CD4-positive, alpha-beta T cell treated with Interleukin-15 for 4 hours (primary cell): ENCODE measurements at places on chromosomes 5 and 9.

DNA sequence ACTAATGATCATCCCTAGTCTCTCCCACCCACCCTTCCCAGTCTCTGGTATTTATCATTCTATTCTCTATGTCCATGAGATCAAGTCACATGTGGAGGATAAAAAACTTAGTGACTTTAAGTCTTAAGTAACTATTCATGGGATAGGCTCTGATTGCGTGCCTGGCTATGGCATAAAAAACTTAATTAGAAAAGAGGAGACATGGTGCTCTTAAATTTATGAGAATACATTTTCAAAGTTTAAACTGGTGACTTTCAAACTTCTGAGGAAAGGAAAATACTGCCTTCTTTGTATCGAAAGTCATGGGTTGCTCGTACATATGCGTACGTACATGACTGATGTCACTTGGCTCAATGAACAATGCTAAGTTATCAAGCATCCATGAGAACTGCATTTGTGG is 18.2 kb upstream of the TYRP1 start:
- DNase-seq: no peak

GRCh38 chr5:120088412-120088811 is 375.7 kb upstream of the PRR16 start:
- no peak for DNase-seq

GRCh38 chr5:74380193-74380592 is 260.3 kb downstream of the ENC1 start:
- no peak for DNase-seq

DNA sequence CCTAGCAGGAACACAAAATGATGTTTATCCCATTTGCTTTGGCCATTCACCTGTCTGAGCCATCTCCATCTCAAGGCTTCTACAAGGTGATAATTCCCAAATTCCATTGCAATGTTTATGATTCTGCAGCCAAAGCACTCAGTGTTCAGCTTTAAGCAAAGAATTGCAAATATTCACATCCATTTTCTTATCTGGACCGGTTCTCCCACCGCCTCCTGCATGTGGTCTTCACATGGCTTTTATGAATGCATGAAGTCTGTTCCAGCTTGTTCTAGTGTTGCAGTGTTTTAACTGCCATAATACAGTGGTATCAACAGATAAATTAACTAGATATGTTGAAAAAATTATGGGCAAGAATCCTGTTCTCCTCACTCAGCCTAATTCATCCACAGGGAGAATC is 443.0 kb upstream of the KLF4 start:
- DNase-seq: no peak

DNA sequence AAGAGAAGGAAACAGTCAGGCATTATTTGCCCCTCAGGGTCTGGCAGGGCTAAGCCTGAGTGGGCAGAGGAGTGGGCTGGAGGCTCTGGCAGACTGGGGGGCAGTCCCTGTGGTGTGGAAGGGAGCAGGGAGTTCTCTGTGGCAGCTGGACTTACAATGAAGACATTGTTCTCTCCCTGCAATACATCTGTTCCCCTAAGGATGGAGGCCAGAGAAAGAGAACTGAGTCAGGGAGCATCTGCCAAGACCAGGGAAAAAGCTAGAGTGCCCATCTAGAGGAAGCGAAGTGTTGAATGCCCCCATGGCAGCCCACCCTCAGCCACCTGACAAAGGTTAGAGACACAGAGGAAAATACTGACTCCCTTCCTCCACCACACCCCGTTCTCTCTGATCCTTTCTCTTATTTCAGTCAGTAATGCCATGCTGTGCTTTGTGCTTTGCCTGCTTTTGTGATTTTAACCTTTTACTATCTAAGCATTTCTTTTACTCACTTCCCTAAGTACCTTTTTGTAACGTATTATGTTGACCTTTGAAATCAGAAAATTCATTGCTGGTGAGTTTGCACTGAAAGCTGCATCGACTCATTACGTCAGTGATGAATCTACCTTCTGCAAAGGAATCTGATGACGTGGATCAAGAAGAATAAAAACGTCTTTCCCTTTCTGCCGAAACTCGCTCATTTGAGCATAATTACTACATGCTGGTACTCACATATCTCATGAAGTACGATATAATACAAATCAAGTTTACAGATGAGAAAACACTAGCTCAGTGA is 76.0 kb downstream of the ACTL7B start:
- no peak for DNase-seq

GRCh38 chr5:3385991-3386519 is 209.6 kb upstream of the IRX1 start:
- no peak for DNase-seq

DNA sequence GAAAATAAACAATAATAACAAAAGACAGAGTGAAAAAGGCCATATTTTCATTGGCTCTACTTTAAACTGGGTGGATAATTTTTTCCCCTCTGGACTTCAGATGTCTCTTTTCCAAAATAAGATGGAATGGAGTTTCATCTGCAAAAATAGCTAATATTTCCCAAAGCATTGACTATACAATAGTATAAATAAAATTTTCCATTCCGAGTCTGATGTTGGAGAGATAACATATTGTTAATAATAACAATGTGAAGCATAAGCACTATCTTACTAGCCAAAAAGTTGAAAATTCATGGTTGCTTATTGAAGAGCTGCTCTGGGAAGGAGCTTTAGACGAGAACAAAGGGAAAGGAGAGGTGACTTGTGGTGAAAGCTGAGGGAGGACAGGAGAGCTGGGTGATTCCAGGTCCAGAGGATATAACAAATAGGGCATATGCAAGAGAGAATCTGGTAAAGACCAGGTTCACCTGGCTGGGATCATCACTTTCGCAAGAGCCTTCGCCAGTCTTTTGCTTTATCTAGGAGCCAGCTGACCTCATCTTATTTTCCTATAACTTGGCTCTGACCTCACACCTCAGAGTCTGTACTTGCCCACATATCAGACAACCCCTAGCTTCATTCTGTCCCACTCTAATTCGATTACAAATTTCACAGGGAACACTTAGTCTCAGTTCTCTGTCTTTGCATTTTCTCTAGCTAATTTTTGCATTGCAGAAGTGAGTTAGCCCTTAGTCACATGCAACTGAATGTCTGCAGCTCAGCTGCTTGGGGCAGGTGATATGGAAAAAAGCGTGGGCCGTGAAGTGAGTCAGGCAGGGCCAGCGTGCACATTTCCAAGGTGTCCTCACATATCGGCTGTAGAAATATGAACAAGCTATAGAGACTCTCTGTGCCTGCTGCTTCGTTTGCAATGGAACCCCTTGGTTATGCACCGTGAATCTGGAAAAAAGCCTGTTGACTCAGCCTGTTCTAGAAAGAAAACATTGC is 7.6 kb upstream of the ZNF474 start:
- DNase-seq: no peak

DNA sequence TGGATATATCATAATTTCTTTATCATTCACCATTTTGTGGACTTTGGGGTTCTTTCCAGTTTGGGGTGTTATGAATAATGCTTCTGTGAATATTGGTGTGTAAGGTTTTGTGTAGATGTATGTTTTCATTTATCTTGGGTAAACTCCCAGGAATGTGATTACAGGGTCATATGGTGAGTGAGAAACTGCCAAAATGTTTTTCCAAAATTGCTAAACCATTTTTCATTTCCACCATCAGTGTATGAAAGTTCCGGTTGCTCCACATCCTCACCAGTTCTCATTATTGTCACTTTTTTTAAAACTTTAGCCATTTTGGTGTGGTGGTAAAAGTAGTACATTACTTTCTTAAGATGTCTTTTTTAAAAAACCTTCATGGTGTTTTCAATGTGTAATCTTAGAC is 152.9 kb downstream of the NIPBL start:
- no peak for DNase-seq

DNA sequence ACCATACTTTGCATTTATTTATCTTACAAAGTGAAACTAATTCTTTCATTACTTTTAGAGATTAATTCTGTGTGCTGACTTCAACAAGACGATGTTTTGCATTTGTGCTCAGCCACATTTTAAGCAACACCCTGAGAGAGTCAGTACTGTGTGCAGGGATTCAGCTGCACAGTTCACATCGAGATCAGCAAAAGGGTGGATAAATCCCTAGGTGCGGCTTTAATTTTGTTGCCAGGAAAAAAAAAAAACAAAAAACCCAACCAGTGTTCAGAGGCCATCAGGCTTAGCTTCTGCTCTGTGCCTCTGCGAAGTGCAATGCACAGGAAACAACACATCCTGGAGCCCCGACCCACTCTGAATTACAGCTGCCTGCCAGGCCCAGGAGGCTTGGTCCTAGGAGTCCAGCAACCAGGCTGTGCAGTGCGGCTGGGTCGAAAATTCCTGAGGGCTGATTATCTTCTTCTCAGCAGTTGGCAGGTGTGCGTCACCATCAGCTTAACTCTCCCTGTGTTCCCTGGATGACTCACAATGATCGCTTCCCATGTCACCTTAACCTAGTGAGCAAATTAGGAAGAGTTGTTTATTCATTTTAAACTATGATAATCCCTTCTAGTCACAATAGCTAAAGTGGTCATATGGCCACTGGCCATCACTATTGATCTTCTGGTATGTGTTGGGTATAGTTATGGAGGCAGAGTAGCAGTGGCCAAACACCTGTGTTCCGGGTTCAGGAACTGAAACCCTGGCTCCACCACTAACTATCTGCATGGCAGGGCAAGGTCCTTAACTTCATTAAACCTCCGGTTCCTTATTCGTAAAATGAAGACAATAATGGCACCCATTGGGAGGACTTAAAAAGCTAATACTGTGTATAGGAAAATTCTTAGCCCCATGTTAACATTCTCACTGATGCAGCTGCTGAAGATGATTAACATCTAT is 31.2 kb upstream of the NDUFB6 start:
- DNase-seq: no peak

DNA sequence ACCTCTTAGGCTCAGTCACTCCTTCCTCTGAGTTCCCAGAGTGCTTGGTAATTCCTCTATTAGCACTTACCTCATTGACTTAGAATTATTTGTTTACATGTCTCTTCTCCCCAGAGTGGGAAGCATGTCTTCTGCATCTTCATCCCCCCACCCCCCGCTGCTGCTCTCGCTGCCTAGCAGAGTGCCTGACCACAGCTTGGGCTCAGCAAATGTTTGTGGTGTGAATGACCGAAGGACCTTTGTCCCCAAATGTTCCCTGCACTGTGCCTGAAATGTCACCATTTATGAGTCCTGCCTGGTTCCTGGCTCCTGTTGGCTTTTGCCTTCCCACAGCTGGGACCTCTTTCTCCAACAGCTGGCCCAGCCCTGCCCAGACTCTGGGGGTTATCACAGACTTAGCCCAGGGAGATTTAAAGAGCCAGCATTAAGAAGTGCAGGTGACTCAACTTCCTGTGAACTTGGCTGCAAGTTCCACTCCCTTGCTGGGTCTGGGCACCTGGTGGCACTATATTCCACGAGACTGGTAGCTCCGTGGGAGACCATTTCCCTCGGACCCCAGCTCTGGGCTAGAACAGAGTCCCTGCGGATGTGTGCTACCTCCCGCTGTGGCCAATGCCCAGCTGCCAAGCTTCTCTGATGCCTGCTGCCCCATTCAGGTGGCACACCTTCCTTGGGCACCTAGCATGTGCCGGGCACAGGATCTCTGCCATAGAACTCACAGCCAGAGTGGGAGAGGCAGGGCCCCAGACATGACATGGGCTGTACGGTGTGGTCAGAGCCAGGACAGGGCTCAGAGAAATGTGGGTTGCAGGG is 1.8 kb upstream of the HMCN2 start:
- no peak for DNase-seq

- no peak for DNase-seq
These were observed 639.7 kb downstream of the PTPRD start for GRCh38 chr9:9973062-9973461.

DNA sequence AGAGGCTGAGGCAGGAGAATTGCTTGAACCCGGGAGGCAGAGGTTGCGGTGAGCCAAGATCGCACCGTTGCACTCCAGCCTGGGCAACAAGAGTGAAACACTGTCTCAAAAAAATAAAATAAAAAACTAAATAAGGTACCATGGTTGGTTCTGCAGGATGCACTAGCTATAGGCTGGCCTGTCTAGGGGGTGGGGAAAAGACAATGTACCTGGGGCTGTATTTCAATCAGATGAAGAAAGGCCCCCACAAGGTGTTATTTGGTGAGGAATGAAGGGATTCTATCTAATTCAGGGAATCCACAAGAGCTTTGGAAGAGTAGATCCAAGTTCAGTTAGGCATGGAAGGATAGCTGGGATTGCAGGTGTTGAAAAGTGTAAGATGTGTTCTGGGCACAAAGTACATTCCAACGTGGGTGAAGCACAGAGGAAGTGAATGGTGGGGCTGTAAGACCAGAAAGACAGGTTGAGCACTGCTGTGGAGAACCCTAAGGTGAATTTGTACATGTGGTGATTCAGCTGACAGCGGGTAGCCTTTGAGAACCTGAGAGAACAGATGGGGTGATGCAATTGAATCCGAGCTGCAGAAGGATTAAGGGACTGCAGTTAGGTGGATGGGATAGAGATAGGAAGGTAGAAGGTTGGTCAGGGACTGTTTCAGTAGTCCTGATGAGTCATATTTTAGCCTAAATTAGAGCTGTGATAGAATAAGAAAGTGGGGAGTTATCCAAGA is 71.8 kb downstream of the CAST start:
- no peak for DNase-seq

- DNase-seq: peak; percentile 21
These were observed 608.6 kb upstream of the DAB2 start for GRCh38 chr5:40033411-40033810.

DNA sequence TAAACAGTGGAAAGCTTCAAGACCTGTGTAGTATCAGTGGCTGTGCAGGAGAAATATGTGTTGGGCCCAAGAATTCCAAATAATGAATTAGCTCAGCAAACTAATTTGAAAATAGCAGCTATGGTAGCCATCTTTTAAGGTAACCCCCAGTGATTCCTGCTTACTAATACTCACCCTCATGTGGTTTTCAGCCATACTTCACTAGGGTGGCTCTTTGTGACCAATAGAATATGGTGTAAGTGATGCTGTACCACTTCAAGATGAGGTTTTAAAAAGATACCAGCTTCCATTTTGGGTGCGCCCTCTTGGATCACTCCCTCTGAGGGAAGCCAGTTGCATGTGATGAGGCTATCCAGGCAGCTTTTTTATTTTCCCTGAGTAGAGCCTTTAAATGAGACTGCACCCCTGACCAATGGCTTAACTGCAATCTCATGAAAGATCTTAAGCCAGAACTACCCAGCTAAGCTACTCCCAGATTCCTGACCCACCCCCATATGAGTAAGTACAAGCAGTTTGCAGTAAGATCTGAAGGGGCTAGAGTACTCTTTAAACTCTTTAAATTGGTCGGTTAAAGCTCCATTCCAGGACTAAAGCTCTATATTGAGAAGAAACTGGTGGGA is 58.3 kb downstream of the UHRF2 start:
- DNase-seq: no peak

DNA sequence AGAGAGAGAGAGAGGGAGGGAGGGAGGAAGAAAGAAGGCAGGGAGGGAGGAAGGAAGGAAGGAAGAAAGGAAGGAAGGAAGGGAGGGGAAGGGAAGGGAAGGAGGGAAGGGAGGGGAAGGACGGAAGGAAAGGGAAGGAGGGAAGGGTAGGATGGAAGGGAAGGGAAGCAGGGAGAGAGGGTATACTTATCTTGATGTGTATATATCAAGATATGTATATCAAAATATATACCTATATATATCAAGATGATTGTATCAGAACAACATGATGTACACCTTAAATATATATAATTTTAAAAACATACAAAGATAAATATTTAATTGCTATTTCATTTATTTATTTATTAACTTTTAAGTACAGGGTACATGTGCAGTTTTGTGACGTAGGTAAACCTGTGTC is 96.8 kb upstream of the ADAMTS16 start:
- DNase-seq: no peak

- DNase-seq: peak; percentile 66
These were observed 129.9 kb downstream of the RXRA start for GRCh38 chr9:134455934-134456755.
